ENCODE measurements at places on chromosomes 3 and 15. TPM values are rescaled to one million over a fixed set of nuclear protein-coding genes. Genes with fewer than 3 reads are reported as not detected.

The CLDN18 gene
- total RNA-seq, result not detected

The ADAMTS9 gene
- 13.1 TPM for total RNA-seq

The GAP43 gene
- total RNA-seq, result 4.9 TPM

The LMCD1 gene
- 57.5 TPM for total RNA-seq

All from cardiac ventricle fibroblast (primary cell).